ENCODE measurements at places on chromosomes 4 and X. TPM values are rescaled to one million over a fixed set of nuclear protein-coding genes. Genes with fewer than 3 reads are reported as not detected.
A peak's percentile ranks its signal among the peaks of the same experiment; 100 is the strongest.

The CLGN gene
- 0.40 TPM for total RNA-seq

The CT45A2 gene
- not detected for total RNA-seq

The APLN gene
- total RNA-seq: not detected

The FAT1 gene
- 88.3 TPM for total RNA-seq

The CFAP99 gene
- total RNA-seq: not detected

The DUSP21 gene
- not detected for total RNA-seq

The GRIPAP1 gene
- total RNA-seq: 75.1 TPM

GRCh38 chr4:89158884-89159503 is 47.7 kb downstream of the TIGD2 start:
- no peak overlapping the region for H3K27ac ChIP-seq
- no peaks in the 10 kb centered on the region for H3K27me3 ChIP-seq
- H3K4me1 ChIP-seq: no peaks in the 10 kb centered on the region
- DNase-seq: no peak
- H3K36me3 ChIP-seq: no peaks in the 10 kb centered on the region

DNA sequence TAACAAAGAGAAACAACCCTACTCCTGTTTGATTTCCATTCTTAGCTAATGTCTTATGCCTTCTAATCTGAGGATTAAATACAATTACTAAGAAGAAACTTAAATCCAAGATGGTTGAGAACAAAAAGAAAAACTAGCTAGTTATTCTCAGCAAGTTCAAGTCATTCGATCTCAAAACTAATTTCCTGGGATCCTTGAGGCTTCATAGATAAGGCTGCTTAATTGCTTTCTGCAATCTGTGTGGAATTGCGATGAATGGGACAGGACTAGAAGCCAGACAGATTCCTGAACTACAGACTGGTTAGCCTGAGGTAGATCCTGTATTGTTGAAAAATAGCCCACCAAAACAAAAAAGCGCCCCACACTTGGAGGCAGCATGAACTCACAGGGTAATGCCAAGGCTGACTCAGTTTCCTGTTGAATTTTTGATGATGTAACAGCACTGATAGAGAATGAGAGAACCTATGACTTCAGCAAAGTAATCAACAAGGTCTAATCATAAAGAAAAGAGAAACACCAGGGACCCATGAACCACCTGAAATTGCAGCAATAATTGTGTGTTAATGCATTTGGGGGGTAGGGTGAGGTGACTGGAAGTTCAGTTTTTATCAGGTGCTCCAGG is 33.9 kb downstream of the KLHL15 start:
- no peaks in the 10 kb centered on the region for H3K36me3 ChIP-seq
- no peak for DNase-seq
- H3K4me1 ChIP-seq: no peaks in the 10 kb centered on the region
- no peaks in the 10 kb centered on the region for H3K27me3 ChIP-seq
- H3K27ac ChIP-seq: no peak overlapping the region
- no peak overlapping the region for H3K4me3 ChIP-seq

GRCh38 chrX:153626025-153626633 is 20.9 kb upstream of the DUSP9 start:
- H3K27me3 ChIP-seq: no peaks in the 10 kb centered on the region
- H3K36me3 ChIP-seq: no peaks in the 10 kb centered on the region
- no peak for DNase-seq
- H3K4me3 ChIP-seq: no peak overlapping the region

DNA sequence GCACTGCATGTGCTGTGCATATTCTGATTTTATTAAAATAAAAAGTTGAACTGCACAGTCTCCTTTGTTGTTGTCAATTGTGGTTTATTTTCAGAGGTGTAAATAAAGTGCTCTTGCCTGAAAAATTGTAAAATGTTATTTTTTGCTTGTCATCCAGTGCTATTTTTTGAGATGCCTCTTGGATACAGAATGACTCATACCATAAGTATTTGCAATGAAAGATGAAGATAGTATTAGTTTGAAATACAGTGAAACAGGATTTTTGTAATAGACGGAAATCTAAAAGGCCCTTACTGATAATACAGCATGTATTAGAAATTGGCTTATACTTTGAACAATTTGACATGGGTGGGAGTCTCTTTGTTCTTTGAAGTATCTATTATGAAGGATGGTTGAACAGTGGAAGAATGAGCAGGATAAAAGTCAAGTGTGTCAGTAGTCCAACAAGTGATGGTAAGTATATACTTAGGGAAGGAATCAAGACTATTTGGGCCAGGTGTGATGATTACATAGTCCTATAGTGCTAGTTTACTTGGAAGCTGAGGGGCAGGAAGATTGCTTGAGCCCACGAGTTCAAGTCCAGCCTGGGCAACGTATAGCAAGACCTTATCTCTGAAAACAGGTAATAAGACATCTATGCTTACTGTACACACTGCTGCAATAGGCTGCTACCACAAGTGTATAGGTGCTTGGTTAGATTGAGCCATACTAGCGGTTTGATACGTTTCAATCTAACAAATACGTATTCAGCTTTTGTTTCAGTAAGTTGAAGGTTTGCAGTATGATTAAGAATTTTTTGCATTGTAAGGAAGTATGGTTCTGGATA is 16.4 kb downstream of the DDX3X start:
- no peaks in the 10 kb centered on the region for H3K36me3 ChIP-seq
- no peak overlapping the region for H3K27ac ChIP-seq
- no peak for DNase-seq
- no peaks in the 10 kb centered on the region for H3K27me3 ChIP-seq

- H3K36me3 ChIP-seq: no peaks in the 10 kb centered on the region
- H3K4me3 ChIP-seq: no peak overlapping the region
- no peak for DNase-seq
- no peaks in the 10 kb centered on the region for H3K4me1 ChIP-seq
- no peak overlapping the region for H3K27ac ChIP-seq
Measured at GRCh38 chrX:74593593-74593992, 20.8 kb downstream of the RLIM start.

DNA sequence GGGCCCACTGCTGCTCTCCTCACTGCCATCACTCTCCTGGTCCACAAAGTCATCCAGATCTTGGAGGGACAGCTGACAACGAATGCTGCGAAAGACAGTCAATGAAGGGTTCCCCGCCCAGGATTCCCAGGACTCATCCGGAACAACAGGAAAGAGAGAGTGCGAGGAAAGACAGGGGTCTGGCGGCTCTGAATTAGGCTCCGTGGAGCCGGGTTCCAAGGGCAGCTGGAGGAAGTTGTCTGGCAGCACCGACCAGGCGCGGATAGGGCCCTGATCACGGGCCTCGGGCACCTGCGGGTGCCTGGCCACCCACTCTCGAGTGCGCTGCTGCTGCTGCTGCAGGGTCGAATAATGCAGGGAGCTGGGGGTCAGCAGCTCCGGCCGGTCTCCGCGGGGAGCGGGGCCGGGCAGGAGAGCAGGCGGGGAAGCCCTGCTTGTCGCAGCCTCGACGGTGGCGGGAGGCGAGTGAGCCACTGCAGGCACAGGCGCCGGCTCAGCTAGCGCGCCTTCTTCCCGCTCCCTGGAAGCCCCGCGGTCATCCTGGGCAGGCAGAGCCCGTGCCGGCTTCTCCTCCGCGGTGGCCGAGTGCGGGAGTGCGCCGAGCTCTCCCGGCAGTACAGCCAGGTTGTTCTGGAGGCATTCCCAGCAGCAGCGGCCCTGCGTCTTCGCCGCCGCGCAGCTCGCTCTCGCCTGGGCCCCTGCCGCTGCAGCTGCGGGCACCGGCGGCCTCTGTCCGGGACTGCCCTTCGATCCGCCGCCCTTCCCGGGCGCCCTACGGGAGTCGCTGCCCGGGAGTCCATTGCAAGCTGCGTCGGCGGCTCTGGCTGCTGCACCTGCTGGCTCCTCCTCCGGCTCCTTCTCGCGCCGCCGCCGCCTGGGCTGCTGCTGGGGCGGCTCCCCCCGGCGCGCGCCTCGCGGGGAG is 1.1 kb downstream of the SOWAHB start:
- H3K36me3 ChIP-seq: no peaks in the 10 kb centered on the region
- peaks cover 6% of the 10 kb centered on the region for H3K27me3 ChIP-seq
- H3K4me1 ChIP-seq: no peaks in the 10 kb centered on the region
- DNase-seq: no peak
- H3K4me3 ChIP-seq: peak overlapping the region; percentile 40

DNA sequence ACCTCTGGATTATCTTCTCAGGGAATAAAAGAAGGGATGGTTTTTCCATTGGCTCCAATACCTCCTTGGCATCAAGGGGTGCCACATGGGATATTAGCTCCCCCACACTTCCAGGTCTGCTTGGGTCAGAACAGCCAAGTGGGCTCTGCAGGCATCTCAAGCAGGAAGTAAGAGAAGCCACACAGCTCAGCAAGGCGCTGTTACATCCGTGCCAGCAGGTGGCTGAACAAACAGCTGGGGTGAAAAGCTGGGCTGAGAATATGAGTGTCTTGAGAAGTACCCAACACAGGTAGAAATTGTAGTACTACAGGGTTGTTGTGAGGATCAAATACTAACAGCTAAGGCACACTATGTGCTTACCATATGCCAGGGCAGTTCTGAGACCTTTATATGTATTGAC is 76.7 kb upstream of the TMEM150C start:
- H3K4me1 ChIP-seq: no peaks in the 10 kb centered on the region
- H3K27ac ChIP-seq: no peak overlapping the region
- DNase-seq: no peak

DNA sequence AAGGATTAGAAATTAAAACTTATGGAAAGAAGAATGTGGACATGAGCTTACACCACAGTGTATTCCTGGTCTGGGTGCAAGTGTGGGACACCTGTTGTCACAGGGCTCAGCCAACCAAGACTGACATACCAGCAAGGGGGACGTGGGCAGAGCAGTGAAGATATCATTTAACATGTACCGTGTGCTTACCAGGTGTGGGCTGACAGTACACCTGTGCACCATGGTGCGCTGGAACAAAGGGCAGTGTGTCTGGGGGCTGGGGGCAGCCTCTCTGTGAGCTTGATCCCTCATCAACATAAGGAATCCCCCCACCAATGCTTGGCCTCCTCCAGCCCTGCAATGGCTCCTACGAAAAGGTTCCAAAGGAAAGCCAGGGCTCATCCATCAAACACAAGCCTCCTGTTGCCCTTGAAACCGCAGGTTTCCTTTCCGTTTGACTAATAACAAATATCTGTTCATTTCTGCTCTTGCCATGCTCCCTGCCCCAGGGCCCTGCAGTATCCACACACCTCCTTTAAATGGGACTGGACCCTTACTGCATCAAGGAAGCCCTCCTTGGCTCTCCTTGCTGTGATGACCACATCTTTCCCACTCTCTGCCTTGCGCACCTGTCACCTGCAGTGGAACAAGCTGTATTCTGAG is 16.7 kb downstream of the EVC2 start:
- H3K27me3 ChIP-seq: no peaks in the 10 kb centered on the region
- H3K4me1 ChIP-seq: no peaks in the 10 kb centered on the region
- no peak overlapping the region for H3K4me3 ChIP-seq
- DNase-seq: no peak
- H3K36me3 ChIP-seq: no peaks in the 10 kb centered on the region

Data from Peyer's patch (tissue), 4 donors.